Hematopoietic multipotent progenitor cell treated with erythropoietin and hydrocortisone succinate and interleukin-3 and kit ligand, for 15 days (in vitro differentiated cells): ENCODE measurements at places on chromosomes 4 and X.

DNA sequence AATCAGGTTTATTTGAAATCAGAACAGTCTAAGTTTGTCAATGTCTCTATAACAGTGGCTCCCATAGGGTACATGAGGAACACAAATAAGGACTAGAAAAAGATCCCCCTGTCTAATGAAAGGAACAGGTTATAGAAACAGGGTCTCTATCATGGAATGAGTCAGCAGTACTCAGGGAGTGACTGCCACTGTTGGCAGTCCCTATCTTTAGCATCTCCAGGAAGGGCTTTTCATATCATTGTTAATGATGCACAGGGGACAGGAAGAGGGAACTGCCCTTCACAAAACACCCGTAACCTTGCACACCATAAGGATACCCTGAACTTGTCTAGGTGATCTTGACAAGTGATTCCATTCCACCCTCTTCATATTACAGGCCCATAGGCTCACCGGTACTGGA lies 38.5 kb upstream of the SMIM10L2A start:
- no peak for DNase-seq

- no peak for DNase-seq
Observed at GRCh38 chr4:10648479-10648878, 36.1 kb downstream of the CLNK start.

DNA sequence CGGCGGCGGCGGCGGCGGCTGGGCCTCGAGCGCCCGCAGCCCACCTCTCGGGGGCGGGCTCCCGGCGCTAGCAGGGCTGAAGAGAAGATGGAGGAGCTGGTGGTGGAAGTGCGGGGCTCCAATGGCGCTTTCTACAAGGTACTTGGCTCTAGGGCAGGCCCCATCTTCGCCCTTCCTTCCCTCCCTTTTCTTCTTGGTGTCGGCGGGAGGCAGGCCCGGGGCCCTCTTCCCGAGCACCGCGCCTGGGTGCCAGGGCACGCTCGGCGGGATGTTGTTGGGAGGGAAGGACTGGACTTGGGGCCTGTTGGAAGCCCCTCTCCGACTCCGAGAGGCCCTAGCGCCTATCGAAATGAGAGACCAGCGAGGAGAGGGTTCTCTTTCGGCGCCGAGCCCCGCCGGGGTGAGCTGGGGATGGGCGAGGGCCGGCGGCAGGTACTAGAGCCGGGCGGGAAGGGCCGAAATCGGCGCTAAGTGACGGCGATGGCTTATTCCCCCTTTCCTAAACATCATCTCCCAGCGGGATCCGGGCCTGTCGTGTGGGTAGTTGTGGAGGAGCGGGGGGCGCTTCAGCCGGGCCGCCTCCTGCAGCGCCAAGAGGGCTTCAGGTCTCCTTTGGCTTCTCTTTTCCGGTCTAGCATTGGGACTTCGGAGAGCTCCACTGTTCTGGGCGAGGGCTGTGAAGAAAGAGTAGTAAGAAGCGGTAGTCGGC lies 528 bp downstream of the FMR1 start:
- DNase-seq, result peak; percentile 30

GRCh38 chrX:115892787-115893671 lies 277.5 kb upstream of the AGTR2 start:
- DNase-seq, result no peak

DNA sequence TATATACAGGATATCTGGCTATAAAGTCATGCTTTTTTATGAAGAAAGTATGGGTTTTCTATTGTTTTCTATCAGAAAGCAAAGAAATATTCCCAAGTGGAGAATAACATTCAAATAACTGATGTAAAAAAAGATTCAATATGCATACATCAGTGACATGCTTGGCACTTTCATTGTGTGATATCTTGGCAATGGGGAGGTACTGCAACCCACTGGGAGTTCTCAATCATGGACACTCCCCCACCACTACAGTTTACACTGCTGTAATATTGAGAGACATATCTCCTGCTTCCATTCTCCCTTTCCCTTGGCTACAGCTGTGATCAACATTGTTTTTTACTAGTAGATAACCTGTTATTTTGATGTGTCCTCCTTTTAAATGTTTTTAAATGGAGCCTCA lies 257.8 kb downstream of the CAMK2D start:
- DNase-seq, result no peak

GRCh38 chr4:147980586-147980985 lies 248.7 kb downstream of the ARHGAP10 start:
- DNase-seq, result no peak

- no peak for DNase-seq
Observed at GRCh38 chrX:48475296-48475695, 703 bp upstream of the FTSJ1 start.

GRCh38 chr4:137212601-137213000 lies 319.7 kb downstream of the PCDH18 start:
- DNase-seq, result no peak

- no peak for DNase-seq
Observed at GRCh38 chr4:159185591-159186023, 82.7 kb downstream of the RAPGEF2 start.

- DNase-seq, result no peak
Observed at GRCh38 chr4:95358421-95358820, 190.4 kb downstream of the UNC5C start.

GRCh38 chr4:3248811-3249661 lies at the start of gene MSANTD1:
Gene MSANTD1 (plus strand): TSS chr4:3249159. CDS start chr4:3249223, 64 bp downstream.
- DNase-seq, result no peak

DNA sequence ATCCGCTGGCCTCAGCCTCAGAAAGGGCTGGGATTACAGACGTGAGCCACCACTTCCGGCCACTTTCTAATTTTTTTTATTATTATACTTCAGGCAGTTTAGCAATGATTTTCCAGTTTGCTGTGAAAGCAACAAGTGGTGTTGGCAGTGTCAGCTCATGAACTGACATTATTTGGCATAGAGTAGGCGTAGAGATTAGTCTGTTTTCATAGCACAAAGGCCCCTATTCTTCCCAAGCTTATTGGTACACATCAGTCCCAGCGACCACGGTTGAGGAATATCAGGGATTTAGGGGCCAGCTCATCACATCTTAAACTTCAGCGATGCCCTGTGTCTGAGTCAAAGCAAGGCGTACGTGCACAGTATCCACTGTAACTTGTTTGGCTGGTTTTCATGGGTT lies 53.0 kb upstream of the RASSF6 start:
- DNase-seq, result no peak
